Memory B cell (primary cell): ENCODE measurements at places on chromosomes 12 and 14.

GRCh38 chr14:73630009-73630780 lies 14.6 kb upstream of the DNAL1 start:
- no peak for DNase-seq

DNA sequence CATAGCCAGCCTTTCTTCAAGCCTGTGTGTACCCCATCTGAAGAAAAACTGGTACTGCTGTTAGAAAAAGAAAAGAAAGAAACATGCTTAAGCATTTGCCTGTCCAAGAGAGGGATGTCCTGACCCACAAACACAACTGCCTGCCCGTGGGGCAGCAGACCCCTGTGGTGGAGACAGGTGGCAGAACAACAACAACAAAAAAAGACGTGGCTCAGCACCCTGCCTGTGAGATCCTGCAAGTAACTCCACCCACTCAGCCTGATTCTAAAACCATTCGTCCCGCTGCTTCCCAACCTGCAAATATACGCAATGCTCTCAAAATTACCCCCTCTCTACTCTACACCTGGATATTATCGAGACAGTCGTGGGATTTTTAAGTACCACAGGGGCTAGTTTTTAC lies 64.9 kb upstream of the ZDHHC17 start:
- DNase-seq = no peak

DNA sequence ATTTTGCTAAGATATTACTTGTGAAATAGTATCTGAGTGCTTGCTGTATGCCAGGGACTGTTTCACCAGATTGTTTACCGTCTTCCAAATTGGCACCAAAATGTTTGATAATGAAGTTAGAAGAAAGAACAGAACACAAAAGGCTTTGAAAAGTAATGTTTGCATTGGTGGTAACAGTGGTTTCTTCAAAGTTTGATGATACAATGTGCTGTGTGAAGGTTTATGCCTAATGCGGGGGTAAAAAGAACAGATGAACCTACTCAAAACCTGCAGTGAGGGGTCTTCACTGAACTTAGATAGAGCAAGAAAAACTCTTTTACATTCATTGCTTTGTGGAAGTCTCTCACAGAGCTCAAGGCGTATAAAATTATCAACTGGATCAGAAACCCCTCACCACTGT lies 76.2 kb downstream of the PRKCH start:
- no peak for DNase-seq

GRCh38 chr12:97977870-97978405 lies 515.3 kb downstream of the RMST start:
- no peak for DNase-seq

GRCh38 chr14:39006721-39007410 lies 96.2 kb downstream of the SEC23A start:
- DNase-seq = no peak
